Prostate gland (tissue), 2 donors: ENCODE measurements at places on chromosomes 1 and 21. TPM values are rescaled to one million over a fixed set of nuclear protein-coding genes. Genes with fewer than 3 reads are reported as not detected.

GRCh38 chr1:151047925-151048644 lies 534 bp downstream of the C1orf56 start:
- DNase-seq, result peak; percentile 70

GRCh38 chr1:219177363-219177762 lies 3.7 kb downstream of the LYPLAL1 start:
- DNase-seq, result peak; percentile 47

DNA sequence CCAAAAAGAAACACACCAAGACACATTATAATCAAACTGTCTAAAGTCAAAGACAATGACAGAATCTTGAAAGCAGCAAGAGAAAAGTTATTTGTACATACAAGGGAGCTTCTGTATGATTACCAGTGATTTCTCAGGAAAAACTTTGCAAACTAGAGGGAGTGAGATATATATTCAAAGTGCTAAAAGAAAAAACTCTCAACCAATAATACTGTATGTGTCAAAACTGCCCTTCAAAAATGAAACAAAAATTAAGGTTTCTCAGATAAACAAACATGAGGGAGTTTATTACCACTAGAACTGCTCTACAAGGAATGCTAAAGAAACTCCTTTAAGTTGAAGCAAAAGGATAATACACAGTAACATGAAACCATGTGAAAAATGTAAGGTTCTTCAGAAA lies 79.4 kb downstream of the LBR start:
- DNase-seq, result no peak

GRCh38 chr21:38813143-38813542 lies 7.4 kb downstream of the ETS2 start:
- no peak for DNase-seq

- DNase-seq, result no peak
These were observed 277.0 kb downstream of the DISC1 start for GRCh38 chr1:231903586-231904081.

GRCh38 chr1:165068741-165069140 lies 287.8 kb downstream of the LMX1A start:
- no peak for DNase-seq

GRCh38 chr1:201511941-201512539 lies 5.1 kb upstream of the CSRP1 start:
- peak; percentile 79 for DNase-seq

DNA sequence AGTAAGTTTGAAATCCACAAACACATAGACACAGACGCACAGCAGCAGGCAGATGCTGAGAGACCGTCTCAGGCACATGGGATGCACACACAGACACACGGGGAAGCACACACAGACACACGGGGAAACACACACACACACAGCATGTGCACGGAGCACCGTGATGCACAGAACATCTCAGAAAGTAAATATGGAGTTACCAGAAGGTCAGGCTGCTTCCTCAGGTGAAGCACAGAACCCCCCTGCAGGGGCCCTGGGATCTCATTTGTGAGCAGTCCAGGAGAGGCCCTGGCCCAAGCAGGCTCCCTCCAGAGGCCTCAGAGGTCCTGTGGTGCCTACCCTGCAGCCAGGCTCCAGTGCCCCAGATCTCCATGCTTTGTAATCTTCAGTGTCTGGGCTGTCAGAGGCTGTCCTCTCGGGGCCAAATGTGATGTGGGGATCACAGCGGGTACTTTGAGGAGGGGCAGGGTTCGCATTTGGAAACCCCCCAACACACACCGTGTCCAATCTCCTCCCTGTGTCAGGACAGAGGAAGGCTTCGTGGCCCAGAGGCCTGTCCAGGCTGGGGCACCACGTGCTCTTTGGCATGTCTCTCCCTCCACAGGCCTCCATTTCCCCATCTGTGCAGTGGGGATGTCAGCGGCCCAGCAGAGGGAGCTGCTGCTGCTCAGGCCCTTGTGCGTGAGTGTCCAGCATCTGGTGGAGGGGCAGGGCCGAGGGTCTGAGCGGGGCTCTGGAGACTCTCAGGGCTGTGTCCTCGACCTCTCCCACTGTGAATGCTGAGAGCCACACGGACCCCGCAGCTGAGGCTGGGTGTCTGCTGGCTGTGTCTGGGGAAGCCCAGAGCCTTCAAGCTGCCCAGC lies 23.0 kb upstream of the PRSS38 start:
- no peak for DNase-seq

DNA sequence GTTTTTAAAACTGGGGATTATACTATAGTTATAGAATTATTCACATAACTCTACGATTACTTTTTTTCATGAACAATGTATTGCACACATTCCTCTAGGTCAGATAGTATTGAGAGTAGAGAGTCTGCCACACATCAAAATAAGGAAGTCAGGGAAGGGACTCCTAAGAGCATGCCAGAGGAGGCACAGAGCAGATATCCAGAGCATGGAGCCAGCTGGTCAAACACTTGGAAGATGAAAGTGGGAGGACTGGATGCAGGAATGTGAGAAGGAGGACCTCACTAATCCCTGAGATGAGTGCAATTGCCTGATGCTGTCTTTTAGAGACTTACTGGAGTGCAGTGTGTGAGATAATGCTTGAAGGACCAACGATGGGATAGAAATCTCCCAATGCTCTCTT lies 9.6 kb upstream of the RFX5 start:
- DNase-seq, result no peak

DNA sequence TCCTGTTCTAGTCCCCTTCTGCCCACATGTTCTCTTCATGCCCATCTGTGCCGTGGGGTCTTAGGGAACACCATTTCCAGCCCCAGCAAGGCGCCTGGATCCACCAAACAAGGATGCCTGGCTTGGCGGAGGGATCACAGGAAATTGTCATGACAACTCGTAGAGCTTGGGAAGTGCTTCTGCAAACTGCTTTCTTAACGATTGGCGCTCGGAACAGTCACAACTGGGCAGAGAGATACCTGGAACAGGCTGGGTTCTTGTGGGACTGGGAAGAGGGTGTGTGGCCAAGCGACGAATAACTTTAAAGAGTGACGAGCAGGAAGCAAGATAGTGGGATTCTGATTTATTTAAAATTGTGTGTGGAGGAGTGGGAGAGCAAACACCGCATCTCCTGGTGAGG lies 329.8 kb downstream of the RPS6KC1 start:
- no peak for DNase-seq

DNA sequence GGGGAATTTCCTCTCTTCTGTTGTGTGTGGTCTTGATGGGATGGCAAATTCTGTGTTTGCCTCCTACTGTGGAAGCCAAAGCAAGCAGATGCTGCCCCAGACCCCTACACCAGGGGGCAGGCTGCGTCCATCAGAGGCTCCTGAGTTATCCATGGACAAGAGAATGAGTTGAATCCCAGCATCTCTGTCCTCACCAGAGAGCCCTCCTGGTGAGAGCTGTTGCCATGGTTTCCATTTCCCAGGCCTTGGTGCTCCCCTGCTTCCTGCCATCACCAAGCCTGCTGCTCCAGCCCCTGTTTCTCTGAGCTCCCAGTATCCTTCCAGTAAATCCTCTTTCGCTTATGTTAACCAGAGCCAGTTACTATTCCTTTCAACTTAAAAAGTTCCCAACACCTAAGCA lies 20.4 kb upstream of the GNG12 start:
- DNase-seq, result no peak

DNA sequence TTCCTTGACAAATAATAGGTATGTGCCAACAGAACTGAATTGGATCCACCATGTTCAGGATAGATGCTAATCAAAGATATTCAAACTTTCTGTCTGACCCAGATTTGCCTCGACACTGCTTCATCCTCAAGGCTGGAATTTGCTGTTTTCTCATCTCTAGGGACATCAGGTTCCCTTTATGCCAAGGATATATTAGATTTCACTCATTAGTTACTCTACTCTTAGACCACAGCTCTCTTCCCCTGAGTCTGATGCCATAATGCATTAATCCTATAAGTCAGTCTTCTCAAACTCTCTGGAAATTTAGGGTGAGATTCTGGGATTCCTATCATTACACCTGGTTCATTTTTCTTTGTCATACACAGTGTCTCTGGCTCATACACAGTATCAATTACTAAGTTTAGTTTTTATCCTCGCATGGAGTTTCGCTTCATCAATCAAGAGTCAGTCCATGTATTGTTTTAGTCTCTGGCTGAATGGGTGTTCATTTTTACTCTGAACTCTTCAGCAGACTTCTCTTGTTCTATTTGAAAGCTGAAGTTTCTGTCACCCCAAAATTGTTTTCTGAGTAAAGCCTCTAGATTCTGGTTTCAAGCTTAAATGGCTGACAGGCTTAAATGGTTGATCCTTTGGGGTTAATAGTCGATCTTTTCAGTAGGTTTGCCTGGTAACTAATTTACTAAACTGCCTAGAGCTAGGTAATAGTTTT lies 9.3 kb upstream of the DCAF6 start:
- no peak for DNase-seq

DNA sequence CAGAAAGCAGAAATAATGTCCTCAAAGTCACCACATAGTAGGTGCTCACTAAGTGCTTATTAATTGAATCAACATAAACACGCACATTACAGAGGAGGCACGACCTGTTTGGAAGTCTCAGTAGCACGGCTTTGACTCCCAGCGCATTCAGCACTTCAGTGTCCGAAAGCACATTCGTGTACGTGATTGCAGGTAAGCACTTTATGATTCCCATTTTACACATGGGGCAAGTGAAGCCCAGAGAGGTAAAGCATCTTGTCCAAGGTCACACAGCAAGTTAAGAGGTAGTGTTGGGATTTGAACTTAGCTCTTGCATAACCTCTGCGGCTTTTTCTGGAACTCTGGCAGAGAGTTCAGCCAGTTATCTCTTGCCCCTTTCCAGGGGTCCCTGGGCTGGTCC lies 85.2 kb upstream of the WNT4 start:
- DNase-seq, result no peak

DNA sequence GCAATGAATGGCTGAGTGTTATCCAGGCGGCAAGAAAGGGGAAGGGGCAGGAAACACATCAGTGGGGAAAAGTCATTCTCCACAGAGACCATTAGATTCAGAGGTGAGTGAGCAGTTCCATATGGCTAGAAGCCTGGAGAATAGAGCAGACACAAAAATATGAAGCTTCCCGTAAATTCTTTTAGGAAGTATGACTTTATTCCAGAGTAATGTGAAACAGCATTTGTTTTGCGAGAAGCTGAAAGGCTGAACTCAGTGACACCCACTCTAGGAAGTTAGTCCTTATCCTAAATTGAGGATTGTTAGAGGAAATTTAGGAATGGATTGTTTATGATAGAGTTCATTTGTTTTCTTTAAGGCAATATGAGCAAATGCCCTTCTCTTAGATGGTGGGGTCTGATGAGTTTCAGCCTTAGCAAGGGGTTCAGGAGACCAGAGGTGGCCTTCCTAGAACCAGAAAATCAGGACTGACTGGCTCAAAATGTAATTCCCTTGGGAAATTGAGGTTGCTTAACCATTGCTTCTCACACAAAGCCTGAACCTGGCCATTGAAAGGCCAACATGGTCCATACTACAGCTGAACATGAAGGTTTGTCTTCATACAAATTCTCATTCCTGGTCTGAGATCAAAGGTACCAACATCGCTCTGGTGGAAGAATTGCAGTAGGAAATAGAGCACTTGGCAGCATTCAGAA lies 167.5 kb downstream of the TPR start:
- DNase-seq, result no peak

DNA sequence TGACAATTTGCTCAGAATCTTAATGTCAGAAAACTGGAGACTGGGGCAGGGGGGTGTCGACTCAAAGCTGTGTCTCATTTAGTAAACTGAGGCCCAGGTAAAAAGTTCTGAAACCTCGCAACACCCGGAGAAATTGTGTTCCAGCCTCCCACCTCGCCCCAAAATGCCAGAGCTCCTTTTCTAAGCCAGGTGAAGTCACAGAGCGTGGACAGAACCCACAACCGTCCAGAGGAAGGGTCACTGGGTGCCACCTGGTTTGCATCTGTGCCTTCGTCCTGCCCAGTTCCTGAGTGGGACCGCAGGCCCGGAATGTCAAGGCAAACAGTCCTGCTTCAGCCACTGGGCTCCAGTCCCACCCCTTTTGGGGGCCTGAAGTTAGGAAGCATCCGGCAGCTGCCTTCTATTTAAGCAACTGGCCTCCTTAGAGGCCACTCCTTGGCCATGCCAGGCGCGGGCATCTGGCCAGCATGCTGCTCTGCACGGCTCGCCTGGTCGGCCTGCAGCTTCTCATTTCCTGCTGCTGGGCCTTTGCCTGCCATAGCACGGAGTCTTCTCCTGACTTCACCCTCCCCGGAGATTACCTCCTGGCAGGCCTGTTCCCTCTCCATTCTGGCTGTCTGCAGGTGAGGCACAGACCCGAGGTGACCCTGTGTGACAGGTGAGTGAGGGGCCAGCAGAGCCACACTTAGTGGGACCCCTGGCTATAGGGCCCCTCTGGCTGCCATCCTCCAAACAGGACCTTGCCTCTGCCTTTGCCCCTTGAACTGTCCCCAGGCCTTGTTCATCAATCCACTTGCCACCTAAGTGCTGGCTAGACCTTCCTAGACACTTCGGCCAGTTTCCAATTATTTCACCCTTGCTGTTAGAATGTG lies at the start of gene TAS1R1:
TAS1R1 (plus strand) TSS at position 401 of the 872 bp plus-strand sequence; CDS start at position 468, 67 bp downstream.
- peak; percentile 9 for DNase-seq

GRCh38 chr1:99814373-99814900 lies 35.7 kb upstream of the AGL start:
- no peak for DNase-seq

DNA sequence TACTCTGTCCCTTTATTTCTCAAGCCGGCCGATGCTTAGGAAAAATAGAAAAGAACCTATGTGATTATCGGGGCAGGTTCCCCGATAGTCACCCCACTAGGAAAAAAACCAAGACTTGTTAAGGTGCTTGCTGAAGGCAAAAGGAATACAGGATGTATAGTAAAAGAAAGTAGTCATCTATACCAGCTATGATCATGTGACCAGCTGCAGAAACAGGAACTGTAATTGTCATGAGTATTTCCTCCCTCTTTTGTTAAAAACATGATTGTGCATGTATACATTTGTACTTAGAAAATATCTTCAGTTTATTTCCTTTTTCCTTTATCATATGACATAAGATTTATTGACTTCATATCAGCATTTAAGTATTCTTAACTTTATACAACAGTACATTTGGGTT lies 30.5 kb downstream of the PIGK start:
- DNase-seq, result no peak

Gene AADACL3
- not detected for total RNA-seq

Gene E2F2
- 4.1 TPM for total RNA-seq

Gene GBP7
- total RNA-seq, result not detected

Gene GNG12
- 49.4 TPM for total RNA-seq

Gene GUK1
- total RNA-seq, result 250 TPM

Gene PGLYRP4
- total RNA-seq, result not detected

Gene ZSCAN20
- total RNA-seq, result 11.1 TPM

Gene RNF186
- not detected for total RNA-seq

Gene NHLH1
- not detected for total RNA-seq

Gene DR1
- 49.0 TPM for total RNA-seq

Gene FMO5
- total RNA-seq, result 19.3 TPM

Gene AVPR1B
- not detected for total RNA-seq

Gene DESI2
- total RNA-seq, result 25.3 TPM
